ENCODE measurements at places on chromosomes 1 and 21.

DNA sequence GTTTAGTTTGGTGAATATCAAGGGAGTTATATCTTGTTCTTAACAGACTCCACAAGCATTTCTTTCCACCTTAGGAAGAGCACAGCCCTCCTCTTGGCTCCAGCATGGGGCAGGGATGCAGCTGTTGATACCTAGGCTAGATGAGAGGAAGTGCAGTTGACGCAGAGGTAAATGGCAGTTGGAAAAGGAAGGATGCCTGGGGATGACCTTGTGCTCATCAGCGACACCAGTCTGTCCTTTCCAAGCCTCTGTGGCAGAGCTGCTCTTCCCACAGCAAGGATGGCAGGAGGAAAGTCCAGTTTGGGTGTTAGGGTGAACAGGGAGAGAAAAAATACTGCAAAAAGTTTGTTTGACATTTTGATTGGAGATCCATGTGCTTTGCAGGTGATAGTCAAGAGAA lies 6.2 kb downstream of the PROX1 start:
- no peak for DNase-seq

- DNase-seq: no peak
Measured at GRCh38 chr1:20731057-20731991, 1.2 kb downstream of the SH2D5 start.

- DNase-seq: peak; percentile 64
Measured at GRCh38 chr21:41366522-41367151, 4.8 kb downstream of the MX2 start.

GRCh38 chr1:1432274-1432950 lies 3.1 kb upstream of the VWA1 start:
- no peak for DNase-seq

DNA sequence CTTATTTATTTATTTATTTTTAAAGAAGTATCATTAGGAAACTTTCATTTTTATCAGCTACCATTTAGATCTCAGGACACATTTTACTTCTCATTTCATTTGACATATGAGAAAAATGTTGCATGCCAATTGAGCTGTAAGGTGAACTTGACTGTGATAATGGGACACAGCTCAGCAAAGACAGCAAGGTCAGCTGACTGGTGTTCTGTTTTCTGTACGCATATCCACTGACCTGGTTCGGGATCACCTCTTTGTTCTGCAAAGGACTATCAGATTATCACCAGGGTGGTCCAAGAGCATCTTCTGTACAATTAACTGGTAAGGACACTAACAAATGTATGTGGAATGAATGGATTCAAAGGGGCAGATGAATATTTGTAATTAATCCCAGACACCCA lies 51.9 kb downstream of the TEX35 start:
- DNase-seq: no peak

DNA sequence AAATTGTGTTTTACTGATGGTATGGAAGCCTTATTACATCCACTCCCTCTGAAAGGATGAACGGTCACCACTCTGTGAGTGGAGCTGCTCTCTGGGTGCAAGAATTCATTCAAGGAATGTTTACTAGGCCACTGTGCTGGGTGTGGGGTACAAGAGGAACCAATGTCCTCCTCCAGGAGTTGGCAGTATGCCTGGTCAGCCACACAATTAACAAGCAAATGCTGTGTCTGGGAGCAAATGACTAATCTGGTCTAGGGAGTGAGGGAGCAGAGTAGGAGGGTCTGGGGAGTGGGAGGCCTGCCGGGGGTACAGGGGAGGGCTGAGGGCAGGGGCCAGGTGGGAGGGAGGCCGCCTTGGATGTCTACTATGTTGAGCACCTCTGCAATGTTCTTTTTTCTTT lies 27.2 kb upstream of the TDRD10 start:
- DNase-seq: peak; percentile 60

DNA sequence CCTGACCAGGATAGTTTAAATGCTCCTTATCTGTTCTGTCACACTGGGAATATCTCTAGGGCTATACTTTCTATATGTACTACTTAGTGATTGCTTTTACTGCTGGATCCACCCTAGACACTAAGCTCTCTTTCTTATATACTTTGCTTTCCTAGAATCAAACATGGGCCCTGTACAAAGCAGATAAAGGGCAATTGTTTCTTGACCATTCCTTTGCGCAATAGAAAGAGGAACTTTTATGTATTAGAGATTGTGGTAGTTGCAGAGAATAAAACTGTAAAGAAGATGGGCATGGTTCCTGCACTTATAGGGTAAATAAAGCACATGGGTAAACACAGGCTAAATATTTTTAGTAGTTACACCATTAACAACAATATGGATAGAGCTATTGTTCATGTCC lies 58.8 kb downstream of the ATP6V1G3 start:
- no peak for DNase-seq

DNA sequence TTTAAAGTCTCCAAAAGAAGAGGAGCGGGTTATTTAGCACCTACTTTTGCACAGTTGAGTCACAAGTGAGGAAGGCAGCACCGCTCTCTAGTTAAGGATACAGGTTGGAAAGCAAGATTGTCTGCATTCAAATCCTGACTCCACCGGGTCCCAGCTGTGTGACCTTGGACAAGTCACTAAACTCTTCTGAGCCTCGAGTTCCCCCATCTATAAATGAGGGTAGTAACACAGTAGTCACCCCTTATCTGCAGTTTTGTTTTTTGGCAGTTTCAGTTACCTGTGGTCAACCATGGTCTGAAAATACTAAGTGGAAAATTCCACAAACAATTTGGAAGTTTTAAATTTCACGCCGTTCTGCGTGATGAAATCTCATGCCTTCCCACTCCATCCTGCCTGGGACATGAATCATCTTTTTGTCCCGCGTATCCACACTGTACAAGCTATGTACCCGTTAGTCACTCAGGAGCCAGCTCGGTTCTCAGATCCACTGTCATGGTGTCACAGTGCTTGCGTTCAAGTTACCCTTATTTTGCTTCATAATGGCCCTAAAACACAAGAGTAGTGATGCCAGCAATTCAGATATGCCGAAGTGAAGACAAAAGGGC lies 49.4 kb downstream of the CAPZB start:
- DNase-seq: no peak

DNA sequence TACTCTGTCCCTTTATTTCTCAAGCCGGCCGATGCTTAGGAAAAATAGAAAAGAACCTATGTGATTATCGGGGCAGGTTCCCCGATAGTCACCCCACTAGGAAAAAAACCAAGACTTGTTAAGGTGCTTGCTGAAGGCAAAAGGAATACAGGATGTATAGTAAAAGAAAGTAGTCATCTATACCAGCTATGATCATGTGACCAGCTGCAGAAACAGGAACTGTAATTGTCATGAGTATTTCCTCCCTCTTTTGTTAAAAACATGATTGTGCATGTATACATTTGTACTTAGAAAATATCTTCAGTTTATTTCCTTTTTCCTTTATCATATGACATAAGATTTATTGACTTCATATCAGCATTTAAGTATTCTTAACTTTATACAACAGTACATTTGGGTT lies 30.5 kb downstream of the PIGK start:
- no peak for DNase-seq

DNA sequence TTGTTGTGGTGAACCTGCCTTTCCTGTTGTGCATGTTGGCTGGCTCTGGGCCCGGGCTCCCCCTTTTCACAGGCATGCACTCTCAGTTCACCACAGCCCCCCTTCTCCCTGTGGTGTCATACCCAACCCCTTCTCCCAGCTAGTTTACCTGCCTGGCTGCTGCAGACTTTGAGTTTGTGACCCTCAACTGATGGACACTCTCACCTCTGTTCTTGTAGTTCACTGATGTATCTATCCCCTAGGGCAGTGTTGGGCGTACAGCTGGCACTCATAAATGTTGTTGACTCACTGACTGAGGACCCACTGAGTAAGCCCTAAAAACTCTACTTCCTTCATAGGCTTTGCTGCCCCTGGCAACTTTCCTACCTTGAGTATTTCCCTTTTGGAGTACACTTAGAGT lies 54.9 kb downstream of the WDR64 start:
- peak; percentile 88 for DNase-seq

DNA sequence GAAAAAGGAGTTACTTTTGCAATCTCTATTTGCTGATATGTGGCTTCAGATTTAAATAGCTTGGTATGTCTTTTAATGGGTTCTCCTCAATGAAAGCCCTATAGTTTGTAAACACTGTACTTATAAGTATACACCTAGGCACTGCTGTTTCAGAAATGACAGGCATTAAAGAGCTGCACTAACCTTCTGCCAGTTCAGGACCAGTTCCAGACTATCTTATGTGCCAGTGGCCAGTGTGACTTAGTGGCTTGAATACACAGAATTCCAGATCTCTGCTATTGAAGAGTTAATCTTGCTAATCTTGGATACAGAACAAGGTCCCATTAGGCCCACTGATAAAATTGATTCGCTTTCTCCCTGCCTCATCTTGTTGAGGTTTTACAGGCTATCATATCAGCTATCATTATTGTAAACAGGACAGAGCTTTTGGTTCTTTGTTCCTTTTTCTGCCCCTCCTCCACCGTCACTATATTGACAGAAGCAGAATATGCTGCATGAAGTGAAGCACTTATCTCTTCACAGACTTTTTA lies 337.5 kb downstream of the LRRIQ3 start:
- no peak for DNase-seq

- no peak for DNase-seq
Measured at GRCh38 chr1:53121319-53122172, 20.9 kb downstream of the SLC1A7 start.

DNA sequence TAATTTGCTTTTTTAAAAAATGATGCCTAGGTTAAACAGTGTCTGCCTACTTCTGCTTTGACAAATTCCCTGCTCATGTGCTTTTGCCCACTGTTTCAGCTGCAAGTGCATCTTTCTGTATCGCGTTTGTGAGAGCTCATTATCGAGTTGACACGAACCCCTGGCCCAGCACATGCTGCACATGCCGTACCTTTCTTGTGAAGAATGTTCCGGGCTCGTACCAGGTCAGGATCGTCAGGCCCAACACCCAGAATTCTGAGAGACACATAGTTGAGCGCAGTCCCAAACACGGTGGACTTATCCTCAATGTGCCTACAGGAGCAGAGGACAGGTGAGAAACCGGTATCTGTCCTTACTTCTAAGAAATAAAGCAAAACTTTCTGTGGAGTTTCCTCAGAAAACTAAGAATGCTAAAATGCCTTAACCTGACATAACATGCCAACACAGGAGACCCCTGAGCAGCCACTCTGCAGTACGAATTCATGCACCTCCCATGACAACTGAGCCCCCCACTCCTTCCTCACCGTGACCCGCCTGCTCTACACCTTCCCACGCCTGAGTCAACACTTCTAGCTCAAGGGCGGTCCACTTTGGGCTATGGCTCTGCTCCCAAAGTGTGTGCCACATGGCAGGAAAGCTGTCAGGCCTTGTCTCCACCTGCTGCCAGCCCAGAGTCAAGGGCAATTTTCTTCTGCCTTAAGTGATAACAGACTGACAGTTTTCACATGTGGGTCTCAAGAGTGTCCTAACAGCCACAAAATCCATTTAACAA lies 6.7 kb downstream of the LSS start:
- DNase-seq: no peak

DNA sequence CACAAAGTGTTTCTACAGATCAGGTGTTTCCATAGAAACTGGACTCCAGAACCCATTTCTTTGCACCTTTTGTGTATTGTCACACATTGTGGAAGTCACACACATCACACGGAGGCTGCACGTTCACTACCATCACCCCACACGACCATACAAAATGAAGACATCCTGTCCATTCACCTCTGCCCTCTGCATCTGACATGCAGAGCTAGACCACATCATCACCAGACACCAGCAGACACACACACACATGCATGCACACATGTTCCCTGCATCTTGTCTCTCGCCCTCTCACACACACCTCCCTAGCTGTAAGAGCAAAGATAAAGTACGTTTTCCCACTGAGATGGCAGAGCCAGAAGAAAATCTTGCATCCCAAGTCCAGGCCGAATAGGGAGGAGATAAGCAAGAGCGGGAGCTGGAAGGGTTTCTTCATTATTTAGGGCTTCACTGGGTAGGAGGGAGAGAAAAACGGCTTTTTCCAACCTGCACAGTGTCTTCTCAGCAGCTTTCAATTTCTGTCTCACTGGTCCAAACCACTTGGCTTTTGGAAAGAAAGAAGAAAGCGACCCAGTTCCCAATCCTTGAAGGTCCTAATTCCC lies 709 bp downstream of the PRELP start:
- DNase-seq: no peak

DNA sequence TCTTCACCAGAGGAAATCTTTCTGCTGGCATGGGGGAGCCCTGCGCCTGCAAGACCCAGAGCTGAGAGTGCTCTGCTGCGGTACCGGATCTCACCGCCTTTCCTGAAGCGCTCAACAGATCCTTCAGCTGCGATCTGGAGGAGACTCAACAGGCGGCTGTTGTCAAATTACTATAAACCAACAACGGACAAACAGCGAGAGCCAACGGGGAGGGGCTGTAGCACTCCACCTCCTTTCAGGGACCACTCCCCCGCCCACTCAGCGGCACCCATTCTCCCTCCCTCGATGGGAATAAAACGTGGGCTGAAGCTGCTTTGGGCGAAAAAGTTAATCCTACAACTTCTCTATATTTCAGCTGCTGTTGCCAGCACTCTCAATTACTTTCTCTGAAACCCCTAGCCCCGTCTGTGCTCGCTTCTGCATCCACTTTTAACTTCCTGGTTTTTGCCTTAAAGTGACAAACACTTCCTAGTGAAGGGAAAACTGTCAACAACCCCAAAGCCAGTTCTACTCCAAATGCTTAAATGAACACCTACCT lies at the start of gene FMO5:
FMO5 (minus strand) TSS at position 147 of the 538 bp plus-strand sequence. CDS start 310 bp downstream, outside the sequence.
- no peak for DNase-seq

DNA sequence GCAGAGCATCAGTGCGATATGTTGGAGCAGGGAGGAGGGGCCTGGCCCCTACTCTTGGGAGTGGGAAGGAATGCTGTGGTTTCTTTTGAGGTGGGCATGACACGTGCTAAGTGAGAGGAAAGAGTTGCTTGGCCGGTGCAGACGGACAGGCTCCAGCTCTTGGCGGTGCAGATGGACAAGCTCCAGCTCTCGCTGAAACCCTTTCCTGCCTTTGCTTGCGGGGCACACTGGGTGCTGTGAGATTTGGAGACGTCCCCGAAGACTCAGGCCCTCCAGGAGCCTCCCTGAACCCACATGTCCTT lies 15.9 kb downstream of the PDXK start:
- DNase-seq: no peak

DNA sequence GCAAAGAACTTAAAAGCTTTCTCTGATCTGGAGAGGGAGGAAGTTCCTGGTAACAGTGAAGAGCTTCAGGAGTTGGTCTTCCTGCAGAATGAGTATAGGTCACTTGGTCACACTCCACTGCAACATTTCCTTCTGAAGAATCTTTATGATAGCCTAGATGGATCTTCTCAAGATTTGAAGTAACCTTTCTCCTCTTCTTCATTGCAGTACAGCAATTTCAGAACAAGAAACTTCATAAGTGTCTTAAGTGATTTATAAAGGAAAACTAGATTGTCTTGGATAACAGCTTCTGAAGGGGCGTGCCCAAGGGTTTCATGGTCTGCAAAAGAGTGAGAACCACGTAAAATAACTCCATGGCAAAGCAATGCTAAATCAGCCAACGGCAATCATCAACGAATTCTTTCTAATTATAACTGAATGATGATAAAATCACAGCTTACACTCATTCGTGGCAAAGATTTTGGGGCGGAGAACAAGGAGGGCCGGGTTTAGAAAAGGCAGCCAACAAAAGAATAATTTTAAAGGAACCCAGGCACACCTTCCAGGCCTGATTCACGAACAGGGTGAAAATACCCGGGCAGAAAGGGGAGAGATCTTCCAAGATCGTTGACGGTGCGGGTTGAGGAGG lies 53.9 kb upstream of the ASPM start:
- DNase-seq: no peak

GRCh38 chr1:178528953-178529335 lies 16.0 kb downstream of the TEX35 start:
- DNase-seq: no peak

Data from epithelial cell of prostate (primary cell).